ENCODE measurements at places on chromosomes 4 and X.

DNA sequence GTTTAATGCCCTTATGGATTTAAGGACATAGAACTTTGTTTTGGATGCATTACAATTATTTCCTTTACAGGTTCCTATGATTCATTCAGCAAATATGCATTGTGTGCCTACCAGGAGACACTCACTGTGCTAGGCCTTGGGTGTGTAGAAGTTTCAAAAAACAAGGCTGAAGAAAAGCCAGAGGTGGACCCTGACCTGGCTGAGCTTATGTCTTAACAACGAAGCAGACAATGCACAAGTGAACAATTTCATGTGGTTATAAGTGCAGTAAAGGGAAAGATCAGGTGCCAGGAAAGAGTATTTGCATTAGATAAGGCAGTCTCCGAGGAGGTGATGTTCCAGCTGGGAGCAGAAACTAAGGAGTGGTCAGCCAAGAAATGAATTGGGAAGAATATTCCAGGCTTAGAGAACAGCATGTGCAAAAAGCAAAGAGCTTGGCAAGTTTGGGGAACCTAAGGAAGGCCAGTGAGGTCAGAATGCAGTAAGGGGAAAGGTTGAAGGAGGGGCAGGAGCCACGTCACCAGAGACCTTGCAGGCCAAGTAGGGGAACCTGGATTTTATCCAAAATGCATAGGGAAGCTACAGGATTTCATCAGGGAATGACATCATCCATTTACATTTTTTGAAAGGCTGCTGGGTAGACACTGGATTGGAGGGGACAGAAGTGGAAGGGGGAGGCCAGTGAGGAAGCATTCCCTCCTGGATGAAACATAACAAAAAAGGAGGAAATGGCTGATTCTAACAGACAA is 193.6 kb downstream of the SOWAHB start:
- peak; percentile 63 for DNase-seq

DNA sequence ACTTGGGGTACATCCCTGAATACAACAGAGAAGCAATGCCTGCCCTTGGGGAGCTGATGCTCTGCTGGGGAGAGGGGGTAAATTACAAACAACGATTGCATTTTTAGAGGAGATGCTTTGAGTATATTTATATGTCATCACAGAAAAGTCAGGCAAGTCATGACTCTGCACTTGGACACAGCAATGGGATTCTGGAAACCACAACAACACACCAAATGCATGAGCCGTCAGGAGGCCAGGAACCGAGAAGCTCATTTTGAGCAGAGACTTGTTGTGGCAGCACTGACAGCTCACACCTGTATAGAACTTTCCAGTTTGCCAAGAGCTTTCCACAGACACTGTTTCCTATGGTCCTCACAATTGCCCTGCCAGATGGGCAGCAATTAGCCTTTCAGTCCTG is 113.2 kb upstream of the RBPJ start:
- DNase-seq = no peak

GRCh38 chr4:170888660-170889059 is 798.9 kb upstream of the AADAT start:
- DNase-seq = no peak

GRCh38 chr4:148495463-148495862 is 53.2 kb upstream of the NR3C2 start:
- no peak for DNase-seq

DNA sequence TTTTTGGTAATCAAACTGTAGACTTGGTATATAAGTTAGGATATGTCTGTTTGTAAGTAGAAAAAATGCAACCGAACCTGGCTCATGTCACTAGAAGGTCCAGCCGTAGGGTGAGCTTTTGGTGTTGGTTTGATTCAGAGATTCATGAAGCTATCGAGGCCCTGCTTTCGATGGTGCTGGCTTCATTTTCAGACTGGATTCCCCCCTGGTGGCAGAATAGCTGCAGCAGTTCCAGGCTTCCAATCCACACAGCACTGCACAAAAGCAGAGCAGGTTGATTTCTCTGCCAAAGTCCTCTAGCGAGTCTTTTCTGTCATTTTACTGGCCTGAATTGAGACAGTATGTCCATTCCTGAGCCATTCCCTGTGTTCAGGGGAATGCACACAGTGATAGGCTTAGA is 33.1 kb downstream of the PDK3 start:
- DNase-seq = no peak

DNA sequence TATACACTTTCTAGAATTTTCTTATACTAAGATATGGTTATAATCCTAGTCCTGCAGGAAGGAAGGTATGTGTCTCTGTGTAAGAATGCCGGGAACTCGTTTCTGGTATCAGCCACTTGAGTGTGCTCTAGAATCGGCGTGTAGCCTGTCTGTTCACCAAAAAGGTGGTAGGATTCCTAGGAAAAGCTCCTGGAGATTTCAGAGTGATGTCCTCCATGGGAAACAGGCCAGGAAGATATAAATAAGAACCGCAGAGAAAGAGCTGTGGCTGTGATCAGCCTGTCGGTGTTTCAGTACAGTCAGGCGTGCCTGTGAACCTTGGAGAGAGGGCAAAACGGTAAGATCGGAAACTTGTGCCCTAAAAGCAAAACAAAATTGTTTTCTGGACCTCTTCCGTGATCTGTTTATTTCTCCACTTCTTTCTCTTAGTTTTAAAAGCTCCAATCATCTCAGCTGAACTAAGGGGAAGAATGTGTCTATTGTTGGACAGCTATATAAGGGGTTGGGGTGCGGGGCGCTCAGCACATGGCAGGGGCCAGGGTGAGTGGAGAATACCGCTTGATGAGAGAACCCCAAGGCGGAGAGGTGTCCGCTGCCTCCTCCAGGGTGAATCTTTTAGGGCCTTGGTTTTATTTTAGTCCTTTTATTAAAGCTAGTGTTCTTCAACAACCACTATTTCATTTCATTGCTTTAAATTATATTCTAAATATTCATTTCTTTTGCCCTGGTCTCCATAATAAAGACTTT is 303.8 kb upstream of the TENM3 start:
- DNase-seq = no peak

GRCh38 chrX:2708021-2708420 is 16.9 kb downstream of the CD99 start:
- no peak for DNase-seq

DNA sequence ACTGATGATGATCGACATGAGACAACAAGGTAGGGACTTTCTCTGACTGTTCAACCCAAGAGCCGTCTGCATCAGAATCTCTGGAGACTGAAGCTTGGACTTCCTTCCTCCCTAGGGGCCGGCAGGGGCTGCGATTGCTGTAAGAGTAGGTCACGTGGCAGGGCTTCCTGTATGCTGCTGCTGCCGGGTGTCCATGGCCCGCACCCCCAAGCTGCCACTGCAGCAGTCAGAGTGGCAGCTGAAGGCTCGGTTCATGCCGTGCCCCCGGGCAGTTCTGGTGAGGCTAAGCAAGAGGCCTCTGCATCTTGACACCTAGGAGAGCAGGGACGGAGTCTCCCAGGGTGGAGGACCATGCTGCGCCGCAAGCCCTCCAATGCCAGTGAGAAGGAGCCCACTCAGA is at the start of gene SASH3:
TSS of gene SASH3 (plus strand) at position 203 of the 400 bp plus-strand sequence. CDS start at position 352, 149 bp downstream.
- no peak for DNase-seq

- DNase-seq = peak; percentile 4
Measured at GRCh38 chr4:154854362-154854761, 73.3 kb downstream of the RBM46 start.

Measured in fibroblast of the conjunctiva (primary cell).